ENCODE measurements at places on chromosomes 1 and 21.
A peak's percentile ranks its signal among the peaks of the same experiment; 100 is the strongest.

- no peak for DNase-seq
Measured at GRCh38 chr1:13583966-13584791, 547 bp downstream of the PDPN start.

GRCh38 chr1:219085082-219085481, 88.6 kb upstream of the LYPLAL1 start:
- no peak for DNase-seq

DNA sequence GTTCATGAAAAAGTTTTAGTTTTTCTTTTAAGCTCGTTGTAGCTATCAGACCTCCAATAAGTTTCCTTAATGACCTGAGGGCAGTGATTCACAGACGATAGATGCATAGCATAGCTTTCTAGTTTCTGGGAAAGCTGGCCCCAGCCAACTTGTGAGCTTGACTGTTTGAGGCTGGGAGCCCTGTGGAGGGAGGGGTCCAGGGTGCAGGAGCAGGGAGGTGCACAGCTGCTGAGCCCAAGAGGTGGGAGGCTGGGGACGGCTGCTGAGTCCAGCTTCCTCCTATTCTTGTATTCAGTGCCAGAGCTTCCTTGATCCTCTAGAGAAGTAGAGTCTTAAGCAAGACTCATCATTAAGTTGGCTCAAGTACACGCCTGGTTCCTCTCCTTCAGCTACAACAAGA, 11.0 kb upstream of the AVPR1B start:
- DNase-seq, result no peak

GRCh38 chr1:77539519-77540142, 142.8 kb downstream of the ZZZ3 start:
- DNase-seq, result no peak

DNA sequence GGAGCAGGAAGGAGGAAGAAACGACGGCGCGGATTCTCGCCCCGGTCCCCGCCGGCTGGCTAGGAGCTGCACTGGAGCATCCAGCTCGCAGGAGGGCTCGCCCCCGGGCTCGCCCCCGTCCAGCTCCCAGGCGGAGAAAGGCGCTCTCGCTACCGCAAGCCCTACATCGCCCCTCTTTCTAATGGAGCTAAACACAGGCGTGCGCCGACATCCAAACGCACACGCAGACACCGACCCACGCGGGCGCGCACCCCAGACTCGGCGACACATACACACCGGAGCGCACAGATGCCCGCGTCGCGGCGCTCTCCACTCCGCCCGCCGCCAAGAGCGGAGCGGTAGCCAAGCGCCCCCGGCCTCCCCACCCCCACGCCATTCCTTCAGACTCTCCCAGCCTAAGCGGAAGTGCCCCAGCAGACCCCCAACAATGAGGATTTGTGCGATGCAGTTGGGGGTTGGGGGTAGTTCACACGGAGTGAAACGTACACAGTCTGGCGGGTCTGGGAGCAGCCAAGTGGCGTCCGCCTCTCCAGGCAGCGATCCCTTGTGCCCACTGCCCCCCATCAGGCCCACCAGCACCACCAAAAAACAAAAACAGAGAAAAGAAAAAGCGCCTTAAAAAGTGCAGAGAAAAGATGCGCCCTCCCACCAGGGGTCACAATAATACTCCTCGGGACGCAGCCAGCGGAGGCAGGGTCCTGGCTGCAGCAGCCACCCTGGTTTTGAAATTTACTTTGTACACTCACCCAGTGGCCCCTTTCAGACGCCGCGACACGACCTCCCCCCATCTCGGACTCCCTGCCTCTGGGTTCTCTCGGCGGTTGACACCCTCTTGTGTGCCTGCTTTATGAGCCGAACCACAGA, 1.4 kb downstream of the DAB1 start:
- no peak for DNase-seq

DNA sequence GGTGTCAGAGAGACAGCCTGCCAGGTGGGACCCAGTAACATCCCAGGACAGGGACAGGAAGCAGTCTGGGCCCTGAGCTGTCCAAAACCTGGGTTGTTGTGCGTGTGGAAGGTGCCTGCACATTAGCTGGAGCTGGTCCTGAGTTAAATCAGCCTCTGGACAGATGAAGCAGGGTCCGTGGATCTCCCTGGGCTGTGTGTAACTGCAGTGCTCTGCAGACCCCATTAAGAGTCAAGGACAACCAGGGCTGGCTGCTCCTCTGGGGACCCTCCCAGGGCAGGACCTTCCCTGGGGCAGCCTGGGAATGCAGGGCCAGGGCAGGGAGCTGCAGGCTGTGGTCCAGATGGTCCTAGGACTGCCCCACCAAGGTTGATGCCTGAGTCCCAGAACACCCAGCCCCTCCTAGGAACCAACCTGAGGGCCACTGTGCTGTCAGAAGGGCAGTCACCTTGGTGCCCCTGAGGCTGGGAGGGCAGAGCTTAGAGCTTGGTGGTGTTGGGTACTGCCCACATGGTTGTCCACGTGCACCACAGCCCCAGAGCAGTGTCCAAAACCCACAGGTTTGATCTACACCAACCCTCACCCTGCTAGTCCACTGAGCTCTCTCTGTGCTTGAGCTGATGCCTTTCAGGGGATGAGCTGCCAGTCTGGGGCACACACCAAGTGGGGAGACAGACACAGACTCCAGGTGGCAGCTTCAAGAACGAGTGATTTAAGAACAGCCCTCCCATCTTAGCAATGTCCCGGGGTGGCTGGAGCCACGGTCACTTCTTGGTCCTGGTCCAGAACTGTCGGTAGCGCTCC, 2.9 kb downstream of the MRPL55 start:
- DNase-seq, result no peak

- no peak for DNase-seq
Measured at GRCh38 chr1:208524925-208525324, 280.7 kb upstream of the PLXNA2 start.

DNA sequence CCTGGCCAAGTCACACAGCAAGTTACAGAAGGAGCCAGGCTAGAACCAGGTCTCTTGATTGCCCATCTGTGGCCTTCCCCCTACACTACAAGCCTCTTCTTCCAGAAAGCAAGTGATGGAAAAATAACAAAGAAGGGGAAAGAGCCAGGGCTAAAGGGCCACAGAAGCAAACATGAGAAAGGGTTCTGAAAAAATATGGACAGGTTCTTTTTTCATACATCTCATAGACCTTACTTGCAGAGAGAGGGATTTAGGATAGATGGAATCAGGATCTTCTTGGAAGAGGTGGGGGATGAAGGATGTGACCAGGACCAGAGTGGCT, 3.2 kb downstream of the RHBG start:
- no peak for DNase-seq

- no peak for DNase-seq
Measured at GRCh38 chr1:156204686-156205085, 8.1 kb upstream of the PMF1 start.

GRCh38 chr1:215287362-215287761, 204.8 kb downstream of the KCNK2 start:
- no peak for DNase-seq

- no peak for DNase-seq
Measured at GRCh38 chr1:44513111-44513510, 108.1 kb downstream of the RNF220 start.

DNA sequence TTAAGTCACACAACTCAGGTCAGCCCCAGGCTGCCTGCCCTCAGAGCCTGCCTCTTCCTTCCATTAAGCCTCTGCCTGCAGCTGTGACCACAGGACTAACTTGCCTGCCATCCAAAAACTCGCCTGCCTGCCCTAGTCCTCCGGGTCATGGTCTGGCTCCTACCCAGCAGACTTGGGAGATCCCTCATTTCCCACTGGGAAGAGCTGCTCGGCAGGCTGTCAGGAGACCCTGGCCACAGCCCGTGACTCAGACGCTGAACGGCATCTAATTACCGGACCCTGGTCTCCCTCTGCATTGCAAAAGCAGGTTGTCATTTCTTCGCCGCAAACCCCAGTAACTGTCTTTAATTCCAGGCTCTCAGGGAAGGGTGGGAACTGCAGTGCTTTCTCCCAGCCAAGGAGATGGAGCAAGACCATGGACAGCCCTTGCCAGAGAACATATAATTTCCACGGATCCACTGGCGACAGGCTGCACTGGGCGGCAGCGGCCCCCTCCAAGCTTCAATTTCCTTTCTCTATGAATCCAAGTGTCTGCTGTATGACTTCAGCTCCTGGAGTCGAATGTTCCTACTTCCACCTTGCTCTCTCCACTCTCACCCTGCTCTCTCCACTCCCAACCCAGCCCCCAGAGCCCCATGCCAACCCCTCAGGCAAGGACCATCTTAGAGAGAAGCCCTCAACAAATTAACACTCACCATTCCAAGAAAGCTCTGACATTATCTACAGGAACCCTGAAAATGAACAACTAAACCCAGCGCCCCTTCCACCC, 20.4 kb downstream of the OLFML2B start:
- DNase-seq, result no peak

- no peak for DNase-seq
Measured at GRCh38 chr21:42587036-42587435, 66.4 kb upstream of the PDE9A start.

DNA sequence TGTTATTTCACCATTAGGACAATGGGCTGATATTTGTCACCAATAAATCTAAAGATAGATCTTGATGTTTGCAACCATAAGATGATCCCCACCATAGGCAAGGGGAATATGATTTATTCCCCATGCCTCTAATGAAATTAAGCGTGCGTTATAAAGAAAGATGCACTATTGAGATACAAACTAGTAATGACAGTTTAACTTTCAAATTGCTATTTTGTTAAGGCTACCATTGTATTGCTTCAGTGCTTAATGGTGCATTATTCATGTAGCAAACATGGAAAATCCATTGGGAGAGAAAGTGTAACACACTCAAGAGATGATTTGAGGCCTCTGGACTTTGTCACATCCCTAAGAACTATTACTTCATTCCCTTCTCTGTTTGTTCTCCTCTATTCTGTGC, 108.9 kb upstream of the TRABD2B start:
- DNase-seq, result no peak

DNA sequence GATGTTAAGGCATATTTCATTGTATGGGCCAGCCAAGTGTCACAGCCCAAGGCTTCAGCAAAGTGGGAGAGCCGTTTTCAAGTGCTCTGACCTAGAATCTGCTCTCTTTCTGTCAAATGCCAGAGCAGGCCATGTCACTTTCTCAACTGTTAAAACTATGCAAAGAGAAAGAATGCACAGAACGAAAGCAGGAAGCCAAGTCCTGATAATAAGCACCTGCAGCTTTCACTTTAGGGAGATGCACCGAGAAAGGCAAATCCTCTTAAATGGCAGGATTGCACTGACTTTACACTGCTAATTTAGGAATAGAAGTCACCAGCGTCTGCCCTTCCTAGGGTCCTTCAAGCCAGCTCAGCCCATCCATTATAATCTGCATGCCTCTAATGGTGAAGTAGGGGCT, 49.2 kb upstream of the NTPCR start:
- no peak for DNase-seq

DNA sequence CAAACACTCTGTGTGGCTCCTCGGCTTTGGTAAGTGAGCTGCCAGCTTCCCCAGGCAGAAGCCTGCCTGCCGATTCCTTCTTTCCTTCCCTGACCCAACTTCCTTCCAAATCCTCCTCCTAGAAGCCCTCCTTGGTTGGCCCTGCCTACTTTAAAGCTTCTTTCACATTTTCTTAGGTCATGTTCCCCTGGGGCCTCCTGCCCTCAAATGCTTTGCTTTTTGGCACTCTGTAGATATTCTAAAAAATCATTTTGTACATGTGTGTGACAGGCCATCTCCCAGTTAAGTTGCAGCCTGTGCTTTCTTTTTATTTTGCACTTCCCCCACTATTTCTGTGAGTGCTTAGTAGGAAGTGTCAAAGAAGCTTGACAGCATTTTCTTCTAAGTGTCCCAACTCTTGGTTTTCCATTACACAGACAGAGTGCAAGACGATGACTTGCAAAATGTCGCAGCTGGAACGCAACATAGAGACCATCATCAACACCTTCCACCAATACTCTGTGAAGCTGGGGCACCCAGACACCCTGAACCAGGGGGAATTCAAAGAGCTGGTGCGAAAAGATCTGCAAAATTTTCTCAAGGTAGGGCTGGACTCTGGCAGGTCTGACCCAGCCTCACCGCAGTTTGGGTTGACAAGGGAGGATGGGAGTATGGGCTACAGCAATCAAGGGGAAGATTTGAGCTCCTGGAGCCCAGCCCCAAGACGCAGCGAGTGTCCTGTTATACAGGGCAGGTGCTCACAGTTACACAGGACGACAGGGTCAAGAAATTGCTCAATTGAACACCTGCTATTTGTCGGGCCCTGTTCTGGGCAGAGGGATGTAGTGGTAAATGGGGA, at the start of gene S100A9:
S100A9 (plus strand) TSS at position 2 of the 838 bp plus-strand sequence; CDS start at position 432, 430 bp downstream.
- DNase-seq, result no peak

GRCh38 chr1:28882009-28882628, 32.2 kb upstream of the EPB41 start:
- peak; percentile 52 for DNase-seq

GRCh38 chr1:37083603-37084002, 49.3 kb upstream of the GRIK3 start:
- no peak for DNase-seq

DNA sequence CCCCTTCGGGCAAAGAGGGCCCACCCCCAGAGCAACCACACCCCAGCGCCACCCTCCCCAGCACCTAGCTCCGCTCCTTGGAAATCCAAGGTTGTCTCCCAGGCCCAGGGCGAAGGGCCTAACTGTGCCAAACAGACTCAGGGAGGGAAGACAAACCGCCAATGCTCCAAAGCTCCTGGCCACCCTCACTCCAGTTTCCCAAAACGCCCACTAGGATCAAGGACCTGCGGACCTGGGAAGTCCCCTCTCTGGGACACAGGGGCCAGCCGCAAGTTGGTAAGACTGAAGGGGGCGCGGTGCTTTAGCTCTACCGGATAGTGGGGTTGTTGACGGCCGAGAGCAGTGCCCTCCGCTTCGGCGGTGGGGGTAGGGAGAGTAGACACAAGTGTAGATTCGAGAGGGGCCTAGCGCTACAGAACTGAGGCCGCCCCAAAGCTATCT, 581 bp downstream of the IRF6 start:
- DNase-seq, result no peak

DNA sequence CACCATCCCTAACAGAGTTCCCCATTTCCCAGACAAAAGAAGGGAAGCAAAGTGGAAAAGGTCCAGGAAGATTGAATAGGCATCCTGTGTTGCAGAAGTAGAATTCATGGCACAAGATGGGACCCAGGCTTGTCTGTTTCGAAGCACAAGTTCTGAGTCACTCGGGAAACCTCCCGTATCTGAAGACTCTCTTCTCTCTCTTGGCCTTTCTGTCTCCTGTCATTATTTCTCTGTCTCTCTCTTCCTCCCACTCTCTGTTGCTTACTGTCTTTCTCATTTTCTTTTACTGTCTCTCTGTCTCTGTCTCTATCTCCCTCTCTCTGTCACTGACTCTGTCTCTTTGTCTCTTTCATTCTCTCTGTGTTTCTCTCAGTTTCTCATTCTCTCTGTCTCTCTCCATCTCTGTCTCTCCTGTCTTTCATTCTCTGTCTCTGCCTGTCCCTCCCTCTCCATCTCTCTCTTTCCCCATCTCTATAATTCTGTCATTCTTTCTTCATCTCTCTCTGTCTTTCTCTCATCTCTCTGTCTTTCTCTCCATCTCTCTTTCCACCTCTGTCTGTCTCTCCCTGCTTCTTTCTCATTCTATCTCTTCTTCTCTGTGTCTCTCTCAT, 23.7 kb downstream of the RNF187 start:
- DNase-seq, result no peak

DNA sequence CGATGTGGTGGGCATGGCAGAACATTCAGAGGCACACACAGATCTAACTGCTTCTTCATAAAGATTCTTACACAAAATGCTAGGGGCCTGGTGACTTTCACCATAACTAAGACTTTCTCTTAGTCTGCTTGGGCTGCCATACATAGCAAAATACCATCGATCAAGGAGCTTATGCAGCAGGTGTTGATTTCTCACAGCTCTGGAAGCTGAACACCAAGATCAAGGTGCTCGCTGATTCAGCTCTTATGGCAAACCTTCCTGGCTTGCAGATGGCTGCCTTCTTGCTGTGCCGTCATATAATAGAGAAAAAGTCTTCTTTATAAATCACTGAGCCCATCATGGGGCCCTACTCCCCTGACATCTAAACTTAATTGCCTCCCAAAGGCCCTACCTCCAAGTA, 487.3 kb downstream of the AJAP1 start:
- no peak for DNase-seq

Measured in stimulated activated CD4-positive, alpha-beta T cell treated with anti-CD3 and anti-CD28 coated beads, Interleukin-1b, Interleukin-23, amount 100 ng/mL, for 1 hour (primary cell).